ENCODE measurements at places on chromosomes 7 and 10.

DNA sequence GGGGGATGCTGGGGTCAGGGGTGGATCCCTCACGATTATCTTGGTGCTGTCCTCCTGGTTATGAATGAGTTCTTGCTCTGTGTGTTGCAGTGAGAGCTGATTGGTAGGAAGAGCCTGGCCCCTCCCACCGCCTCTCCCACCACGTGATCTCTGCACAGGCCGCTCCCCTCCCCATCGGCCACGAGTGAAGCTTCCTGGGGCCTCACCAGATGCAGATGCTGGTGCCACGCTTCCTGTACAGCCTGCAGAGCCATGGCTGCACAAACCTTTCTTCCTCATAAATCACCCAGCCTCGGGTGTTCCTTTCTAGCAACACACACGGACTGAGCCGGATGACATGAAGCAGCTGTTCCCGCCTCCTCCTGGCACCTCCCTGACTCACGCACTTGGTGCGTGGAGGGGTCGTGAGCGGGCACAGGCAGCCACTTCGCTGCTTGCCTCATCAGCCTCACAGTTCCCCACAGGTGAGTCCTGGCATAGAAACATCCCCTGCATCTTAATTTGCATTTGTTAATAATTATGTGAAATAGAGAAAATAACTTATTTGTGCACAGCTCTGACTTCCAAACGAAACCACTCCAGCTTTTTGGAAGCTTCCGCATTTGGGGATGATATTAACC lies 210.8 kb downstream of the ADARB2 start:
- DNase-seq, result no peak

DNA sequence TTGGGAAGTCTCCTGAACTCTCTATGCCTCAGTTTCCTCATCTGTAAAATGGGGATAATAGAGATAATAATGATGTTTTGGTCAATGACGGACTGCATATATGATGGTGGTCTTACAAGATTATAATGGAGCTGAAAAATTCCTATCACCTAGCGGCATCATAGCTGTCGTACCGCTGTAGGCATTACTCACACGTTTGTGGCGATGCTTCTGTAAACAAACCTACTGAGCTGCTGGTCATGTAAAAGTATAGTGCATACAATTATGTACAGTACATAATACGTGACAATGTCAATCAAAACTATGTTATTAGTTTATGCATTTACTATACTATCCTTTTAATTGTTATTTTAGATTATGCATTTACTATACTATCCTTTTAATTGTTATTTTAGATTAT lies 339.1 kb upstream of the NPVF start:
- no peak for DNase-seq

- no peak for DNase-seq
Observed at GRCh38 chr7:90007001-90007654, 147.1 kb upstream of the STEAP1 start.

DNA sequence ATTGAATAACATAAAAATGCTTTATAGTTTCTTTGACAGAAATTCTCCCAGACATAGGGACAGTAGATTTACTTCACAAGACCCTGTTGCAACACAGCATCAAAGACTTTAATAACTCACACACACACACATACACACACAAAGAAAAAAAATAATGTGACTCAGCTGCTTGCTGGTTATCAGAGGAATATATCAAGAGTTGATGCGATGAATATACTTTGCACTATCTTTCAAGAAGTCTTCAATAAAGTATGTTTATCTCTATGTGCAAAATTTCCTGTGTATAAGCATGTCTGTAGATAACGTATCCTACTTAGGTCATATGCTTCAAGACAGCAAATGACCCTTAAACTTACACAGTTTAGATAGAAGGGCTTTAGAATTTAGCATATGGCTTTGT lies 243.1 kb downstream of the ARL4A start:
- DNase-seq, result no peak

DNA sequence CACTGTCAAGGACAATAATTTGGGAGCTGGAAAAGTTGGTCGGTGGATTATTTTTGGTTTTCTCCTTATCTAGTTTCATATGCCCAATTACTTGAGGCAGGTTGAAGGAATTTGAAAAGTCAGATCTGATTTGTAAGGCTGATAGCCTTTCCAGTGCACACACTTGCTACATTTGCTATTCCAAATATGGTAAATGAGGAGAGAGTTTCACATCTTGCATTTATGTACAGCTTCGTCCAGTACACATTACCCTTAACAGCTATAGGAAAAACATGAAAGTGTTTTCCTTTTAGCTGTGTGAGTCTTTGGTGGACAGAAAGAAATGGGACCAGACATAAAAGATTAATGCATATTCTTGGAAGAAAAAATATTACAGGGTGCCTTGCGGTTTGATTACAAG lies 201.8 kb downstream of the CELF2 start:
- no peak for DNase-seq

- DNase-seq, result no peak
Observed at GRCh38 chr7:3162289-3162688, 118.6 kb upstream of the CARD11 start.

DNA sequence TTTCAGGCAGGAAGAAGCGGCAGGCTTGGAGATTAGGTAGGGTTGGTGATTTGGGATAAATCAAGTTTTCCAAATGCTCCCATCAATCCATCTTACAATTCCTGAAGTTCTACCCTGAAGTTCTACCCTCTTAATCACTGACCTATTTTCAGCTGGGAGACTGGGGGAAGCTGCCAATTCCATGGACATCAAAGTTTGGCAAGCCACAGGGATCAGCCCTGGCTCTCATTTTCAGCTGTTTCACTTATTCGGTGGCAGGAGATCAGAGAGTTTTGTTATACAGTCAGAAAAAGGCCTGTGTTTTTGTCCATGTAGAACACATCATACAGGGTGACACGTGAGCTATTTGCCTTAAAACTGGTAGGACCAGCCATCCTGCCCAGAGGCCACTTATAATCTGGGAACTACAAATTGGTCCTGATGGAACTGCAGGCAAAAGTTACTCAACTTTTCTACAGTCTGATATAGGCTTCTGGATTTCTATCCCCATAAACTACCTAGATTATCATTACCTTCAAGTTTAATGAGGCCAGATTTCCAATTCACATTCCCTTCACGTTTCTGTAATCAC lies 112.9 kb upstream of the ZNF746 start:
- no peak for DNase-seq

DNA sequence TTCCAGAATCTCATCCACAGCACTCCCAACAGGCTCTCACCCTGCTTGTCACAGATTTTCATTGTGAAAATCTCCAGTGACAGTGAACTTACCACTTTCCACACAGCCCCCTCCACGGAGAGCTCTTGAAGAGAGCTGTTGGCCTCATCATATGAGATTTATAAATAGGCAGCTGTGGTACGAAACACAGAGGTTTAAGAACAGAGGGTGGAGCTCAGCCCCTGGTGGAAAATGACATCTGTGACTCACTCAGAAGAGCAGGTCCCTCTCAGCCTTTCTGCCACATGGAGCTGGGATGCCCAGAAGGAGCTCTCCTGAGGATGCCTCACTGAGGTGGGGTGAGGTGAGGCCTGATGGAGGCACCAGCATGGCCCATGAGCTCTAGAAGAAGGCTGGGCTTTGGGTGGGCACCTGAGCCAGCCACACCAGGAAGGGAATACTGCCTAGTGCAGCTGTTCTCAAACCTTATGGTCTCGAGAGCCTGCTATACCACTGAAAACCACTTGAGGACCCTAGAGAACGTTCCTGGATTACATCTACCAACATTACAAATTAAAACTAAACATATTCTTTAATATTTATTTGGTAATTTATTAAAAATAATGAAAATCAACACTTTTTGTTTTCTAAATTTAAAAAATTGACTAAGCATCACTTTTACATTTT lies 25.8 kb upstream of the EEPD1 start:
- DNase-seq, result no peak

- no peak for DNase-seq
Observed at GRCh38 chr7:106573738-106574137, 87.2 kb downstream of the CCDC71L start.

DNA sequence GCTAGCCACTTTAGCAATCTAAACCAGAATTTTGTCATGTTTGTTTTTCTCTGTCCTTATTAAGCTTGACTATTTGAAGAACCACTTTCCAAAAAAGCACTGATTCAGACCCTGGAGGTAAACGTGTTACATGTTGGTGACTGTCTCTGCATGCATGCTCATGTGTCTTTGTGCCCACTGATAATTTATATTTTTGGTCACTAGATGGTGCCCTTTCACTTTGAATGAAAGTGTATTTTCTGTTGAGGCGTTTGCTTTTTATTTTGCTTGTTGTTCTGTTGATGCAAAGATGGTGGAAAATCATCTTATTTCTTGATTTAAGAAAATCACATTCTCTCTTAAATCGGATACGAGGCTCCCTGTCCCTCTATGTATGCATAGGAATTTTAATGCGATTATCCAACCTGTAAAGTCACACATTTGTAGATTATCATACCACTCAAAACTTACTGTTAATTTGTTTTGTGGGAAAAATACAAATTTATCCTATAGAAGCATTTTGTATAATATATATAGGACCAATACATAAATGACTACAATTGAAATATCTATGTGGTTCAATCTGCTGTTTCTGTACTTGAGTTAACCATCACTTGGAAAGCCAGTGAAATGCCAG lies 269.3 kb downstream of the BICC1 start:
- DNase-seq, result no peak

GRCh38 chr7:45459476-45459875 lies 114.7 kb upstream of the ADCY1 start:
- DNase-seq, result no peak

GRCh38 chr7:37832194-37832593 lies 16.2 kb upstream of the NME8 start:
- DNase-seq, result no peak

DNA sequence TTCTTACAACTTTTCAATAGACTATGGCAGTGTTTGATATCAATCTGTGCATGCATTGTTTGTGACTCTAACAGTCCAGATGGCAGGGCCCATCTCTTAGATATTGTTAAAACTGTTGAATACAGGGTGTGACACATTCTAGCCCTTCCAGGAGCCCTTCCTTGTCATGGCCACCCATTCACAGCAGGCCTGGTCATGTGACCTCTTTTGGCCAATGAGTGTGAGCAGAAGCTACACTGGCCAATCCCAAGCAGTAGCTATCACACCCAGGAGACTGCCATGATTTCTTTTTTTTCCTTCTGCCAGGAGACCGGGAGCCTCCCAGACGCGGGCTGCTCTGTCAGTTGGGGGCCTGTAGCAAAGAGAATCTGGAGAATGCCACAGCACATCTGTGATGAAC lies 655.4 kb upstream of the MKI67 start:
- DNase-seq, result no peak

DNA sequence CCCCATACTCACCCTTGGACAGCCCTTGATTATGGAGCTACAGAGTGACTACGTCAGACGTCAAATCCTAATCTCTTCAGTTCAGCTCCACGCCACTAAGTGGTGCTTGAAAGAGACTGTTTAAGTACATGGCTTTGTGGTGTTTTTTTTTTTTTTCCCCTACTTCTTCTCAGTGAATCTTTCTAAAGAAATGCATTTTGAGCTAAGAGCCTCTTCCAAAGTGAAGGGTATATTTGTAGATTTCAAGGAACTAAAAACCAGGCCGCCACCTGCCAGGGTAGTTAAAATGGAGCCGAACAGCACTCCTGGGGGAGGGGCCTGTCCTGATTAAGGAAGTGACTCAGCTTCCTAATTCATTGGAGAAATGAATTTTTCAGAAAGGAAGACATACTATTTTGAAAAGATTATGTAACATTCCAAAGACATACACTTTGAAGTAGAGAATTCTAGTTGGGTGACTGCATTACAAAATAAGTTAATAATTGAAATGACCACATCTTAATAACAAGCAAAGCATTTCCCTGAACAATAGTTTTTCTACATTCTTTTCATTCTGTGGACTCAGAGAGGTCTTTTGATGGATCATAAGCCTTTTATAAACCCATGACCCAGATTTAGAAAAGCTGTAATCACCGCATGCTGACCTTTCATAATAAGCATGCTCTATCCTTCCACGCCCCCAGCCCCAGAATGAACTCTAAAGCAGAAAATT lies 20.6 kb upstream of the VPS41 start:
- DNase-seq, result no peak

GRCh38 chr10:1462032-1462431 lies 275.3 kb downstream of the ADARB2 start:
- DNase-seq, result no peak

DNA sequence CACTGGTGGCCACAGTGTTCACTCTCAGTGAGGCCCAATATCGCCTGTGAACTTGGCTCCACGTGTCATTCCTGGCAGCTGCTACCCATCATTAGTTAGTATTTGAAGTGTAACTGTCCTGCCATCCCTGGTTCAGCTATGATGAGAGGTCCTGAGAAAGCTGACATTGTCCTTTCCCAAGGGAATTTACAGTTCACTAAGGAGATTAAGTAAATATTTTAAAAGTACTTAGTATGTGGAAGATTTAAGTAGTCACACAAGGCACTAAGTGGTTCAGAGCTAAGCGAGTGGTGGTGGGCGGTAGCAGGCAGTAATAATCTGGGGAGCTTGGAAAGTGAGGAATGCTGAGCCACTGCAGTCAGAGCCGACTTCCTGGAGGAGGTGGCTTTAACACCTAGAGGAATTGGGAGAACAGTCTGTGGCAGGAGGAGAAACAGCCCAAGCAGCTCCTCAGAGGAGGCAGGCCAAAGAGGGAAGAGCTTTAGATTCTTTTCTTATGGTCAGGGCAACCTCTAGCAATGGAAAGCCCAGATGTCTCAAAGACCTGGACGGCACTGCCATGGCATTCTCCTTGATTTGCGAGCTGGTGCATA lies 519.7 kb downstream of the LRMDA start:
- DNase-seq, result no peak

GRCh38 chr7:155372782-155373358 lies 75.2 kb downstream of the INSIG1 start:
- DNase-seq, result no peak

DNA sequence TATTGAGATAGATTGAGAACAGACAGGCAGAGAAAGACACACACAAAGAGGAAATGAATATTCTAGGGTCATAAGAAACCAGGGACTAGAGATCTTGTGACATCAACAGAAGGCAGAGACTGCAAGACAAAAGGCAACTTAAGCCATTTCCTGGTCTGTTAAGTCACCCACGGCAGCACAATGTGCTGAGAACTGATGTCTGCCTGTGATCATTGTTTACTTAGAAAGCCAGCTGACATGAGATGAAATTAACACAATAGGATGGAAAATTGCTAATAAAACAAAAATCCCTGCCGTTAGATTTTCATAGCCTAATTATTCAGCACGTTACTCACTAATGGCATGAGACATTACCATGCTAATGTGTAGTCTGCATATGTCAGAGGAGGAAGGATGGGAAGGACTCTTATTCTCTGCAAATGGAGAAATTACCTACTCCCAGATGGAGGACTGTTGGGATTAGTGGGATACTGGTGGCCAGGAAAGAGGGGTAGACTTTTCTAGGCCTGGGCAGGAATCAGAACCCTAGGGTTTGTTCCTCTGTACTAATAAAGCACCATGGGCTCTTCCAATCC lies 191.3 kb upstream of the PODXL start:
- no peak for DNase-seq

DNA sequence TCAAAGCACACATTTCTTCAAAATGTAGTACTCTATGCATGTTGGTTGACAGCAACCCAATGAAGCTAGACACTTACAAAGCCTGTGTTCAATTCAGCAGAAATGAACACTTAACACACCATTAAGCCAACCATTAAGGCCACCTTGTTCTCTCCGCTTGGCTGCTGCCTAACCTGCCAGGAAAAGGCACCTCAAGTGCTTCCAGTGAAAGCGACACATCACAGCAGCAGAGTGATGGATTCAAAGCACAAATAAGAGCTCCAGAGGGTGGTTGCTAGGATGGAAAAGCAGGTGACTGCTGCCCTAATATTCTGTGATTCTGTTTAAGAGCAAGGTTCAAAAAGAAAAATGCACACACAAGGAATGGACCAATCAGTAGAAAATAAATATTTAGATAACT lies 81.5 kb upstream of the GNAI1 start:
- DNase-seq, result no peak

GRCh38 chr7:91835091-91835825 lies 45.2 kb downstream of the MTERF1 start:
- no peak for DNase-seq

All from AG09319 (cell line).